IMR-90 (cell line): ENCODE measurements at places on chromosomes 13 and 19. TPM values are rescaled to one million over a fixed set of nuclear protein-coding genes. Genes with fewer than 3 reads are reported as not detected.

DNA sequence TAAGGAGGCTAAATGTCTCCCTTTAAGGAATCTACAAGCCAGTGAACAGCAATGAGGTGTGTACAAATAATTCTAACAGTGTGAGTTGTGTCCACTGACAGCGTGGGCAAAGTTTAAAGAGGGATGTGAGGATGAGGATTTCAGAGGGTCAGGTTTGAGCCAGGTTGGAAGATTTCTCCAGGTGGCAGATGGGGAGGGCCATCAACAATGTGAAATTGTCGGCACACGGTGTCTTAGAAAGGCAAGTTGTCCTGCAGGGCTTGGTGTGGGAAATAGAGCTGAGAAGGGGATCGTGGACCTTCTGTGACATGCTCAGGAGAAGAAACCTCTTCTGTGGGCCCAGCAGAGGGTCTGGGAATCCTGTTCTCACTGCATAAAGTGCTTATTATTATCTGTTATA is 52.1 kb downstream of the ATP8A2 start:
- no peak overlapping the region for H3K4me3 ChIP-seq
- H3K27ac ChIP-seq, result no peak overlapping the region
- no peak for DNase-seq
- H3K36me3 ChIP-seq, result no peaks in the 10 kb centered on the region

DNA sequence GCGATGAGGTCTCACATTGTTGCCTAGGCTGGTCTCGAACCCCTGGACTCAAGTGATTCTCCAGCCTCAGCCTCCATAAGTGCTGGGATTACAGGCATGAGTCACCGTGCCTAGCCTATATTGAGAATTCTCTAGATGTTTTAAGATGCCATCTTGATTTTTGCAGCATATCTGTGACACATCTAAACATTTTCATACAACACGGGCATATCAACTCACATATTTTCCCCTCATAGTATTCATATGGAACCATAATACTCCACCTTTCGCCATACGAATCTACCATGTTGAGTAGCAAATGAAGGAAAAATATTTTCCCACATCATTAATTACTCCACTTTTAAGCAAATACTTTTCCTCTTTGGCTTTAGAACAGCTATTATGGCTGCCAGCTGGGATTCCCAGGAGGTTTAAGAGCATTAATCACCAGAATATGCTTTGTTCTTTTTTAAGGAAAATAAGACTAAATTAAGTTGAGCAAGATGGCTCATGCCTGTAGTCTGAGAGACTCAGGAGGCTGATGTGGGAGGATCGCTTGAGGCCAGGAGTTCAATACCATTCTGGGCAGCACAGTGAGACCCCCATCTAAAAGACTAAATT is 56.9 kb upstream of the GTF2F2 start:
- no peaks in the 10 kb centered on the region for H3K36me3 ChIP-seq
- H3K27me3 ChIP-seq, result no peaks in the 10 kb centered on the region; the same call in 1 of the 2 replicates
- peak; percentile 63 for DNase-seq
- no peak overlapping the region for H3K4me3 ChIP-seq
- no peak overlapping the region for H3K27ac ChIP-seq

DNA sequence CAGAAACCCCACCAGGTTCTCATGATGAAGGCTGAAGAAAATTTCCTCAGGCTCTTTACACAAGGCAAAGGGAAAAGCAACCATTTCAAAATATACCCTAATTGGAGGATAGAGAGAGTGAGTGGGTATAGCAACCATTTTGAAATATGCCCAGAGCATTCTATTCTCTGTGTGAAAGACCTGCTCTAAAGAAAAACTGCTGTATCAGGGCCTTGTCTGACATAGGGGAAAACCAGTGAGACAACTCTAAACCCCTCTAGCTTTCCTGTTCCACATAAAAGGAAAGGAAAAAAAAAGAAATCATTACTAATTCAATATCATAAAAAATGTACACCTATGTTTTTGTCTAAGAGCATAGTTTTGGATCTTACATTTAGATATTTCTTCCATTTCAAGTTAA is 42.3 kb downstream of the TPTE2 start:
- H3K4me3 ChIP-seq, result no peak overlapping the region
- H3K27ac ChIP-seq, result no peak overlapping the region
- H3K36me3 ChIP-seq, result no peaks in the 10 kb centered on the region
- no peak for DNase-seq
- no peaks in the 10 kb centered on the region for H3K4me1 ChIP-seq

DNA sequence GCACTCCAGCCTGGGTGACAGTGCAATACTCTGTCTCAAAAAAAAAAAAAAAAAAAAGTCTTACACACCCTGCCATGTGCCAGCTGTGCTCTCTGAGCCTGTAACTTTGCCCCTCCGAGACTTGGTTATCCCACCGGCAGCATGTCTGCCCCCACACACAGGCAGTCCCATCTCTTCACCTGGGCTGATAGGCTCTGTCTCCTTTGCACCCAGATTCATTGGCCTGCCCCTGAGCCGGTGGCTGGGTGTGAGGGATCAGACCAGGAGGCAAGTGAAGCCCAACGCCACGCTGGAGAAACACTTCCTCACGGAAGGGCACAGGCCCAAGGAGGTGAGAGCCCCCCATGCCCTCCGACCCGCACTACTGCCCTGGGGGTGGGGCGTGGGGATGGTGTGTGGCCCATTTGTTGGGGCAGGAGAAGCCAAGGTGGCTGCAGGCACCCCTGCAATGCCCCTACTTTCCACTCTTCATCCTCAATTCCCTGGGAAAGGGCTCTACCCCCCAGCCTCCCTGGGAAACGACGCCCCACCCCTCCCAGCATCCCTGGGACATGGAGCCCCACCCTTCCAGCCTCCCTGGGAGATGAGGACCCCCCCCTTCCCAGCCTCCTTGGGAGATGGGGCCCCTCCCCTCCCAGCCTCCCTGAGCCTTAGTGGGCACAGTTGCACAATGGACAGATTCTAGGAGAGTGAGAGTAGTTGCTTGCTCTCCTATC is 45.3 kb downstream of the CERS4 start:
- no peak overlapping the region for H3K4me3 ChIP-seq
- H3K4me1 ChIP-seq, result peaks cover 3% of the 10 kb centered on the region; the same call in 1 of the 2 replicates
- DNase-seq, result no peak
- H3K27ac ChIP-seq, result no peak overlapping the region

ANKRD24 gene
- total RNA-seq, result 0.18 and 0.28 TPM in 2 replicates
